ENCODE measurements at places on chromosomes 11 and 22. TPM values are rescaled to one million over a fixed set of nuclear protein-coding genes. Genes with fewer than 3 reads are reported as not detected.

The TTC12 gene
- total RNA-seq = 13.3 TPM

DNA sequence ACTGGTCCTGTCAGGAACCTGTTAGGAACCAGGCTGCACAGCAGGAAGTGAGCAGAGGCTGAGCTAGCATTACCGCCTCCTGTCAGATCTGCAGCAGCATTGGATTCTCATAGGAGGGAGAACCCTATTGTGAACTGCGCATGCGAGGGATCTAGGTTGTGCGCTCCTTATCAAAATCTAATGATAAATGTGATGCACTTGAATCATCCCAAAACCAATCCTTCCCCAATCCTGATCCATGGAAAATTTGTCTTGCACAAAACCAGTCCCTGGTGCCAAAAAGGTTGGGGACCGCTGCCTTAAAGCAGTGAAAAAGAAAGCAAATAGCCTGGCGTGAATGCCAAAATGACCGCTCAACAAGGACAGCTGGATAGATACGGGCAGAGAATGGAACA, 1.9 kb upstream of the ARAP1 start:
- no peak for DNase-seq
- peaks cover 42% of the 10 kb centered on the region for H3K4me1 ChIP-seq
- peaks cover 24% of the 10 kb centered on the region for H3K36me3 ChIP-seq
- no peak overlapping the region for H3K4me3 ChIP-seq

- no peaks in the 10 kb centered on the region for H3K27me3 ChIP-seq
- H3K4me3 ChIP-seq = no peak overlapping the region
- no peak for DNase-seq
- no peaks in the 10 kb centered on the region for H3K4me1 ChIP-seq
- no peaks in the 10 kb centered on the region for H3K36me3 ChIP-seq
Observed at GRCh38 chr11:35337914-35338305, 81.4 kb downstream of the SLC1A2 start.

The CRACR2B gene
- total RNA-seq = 5.3 TPM

GRCh38 chr22:45599836-45600577, 71.6 kb upstream of the ATXN10 start:
- no peak overlapping the region for H3K27ac ChIP-seq
- no peaks in the 10 kb centered on the region for H3K27me3 ChIP-seq
- H3K36me3 ChIP-seq = peaks cover 4% of the 10 kb centered on the region
- H3K4me1 ChIP-seq = peaks cover 28% of the 10 kb centered on the region
- no peak overlapping the region for H3K4me3 ChIP-seq

GRCh38 chr11:69470301-69470700, 11.2 kb upstream of the LINC01488 start:
- DNase-seq = no peak
- H3K36me3 ChIP-seq = no peaks in the 10 kb centered on the region
- no peaks in the 10 kb centered on the region for H3K4me1 ChIP-seq

- no peak overlapping the region for H3K27ac ChIP-seq
- H3K36me3 ChIP-seq = no peaks in the 10 kb centered on the region
- no peaks in the 10 kb centered on the region for H3K27me3 ChIP-seq
- no peak overlapping the region for H3K4me3 ChIP-seq
Observed at GRCh38 chr11:5992604-5993251, 5.9 kb upstream of the OR52L1 start.

The THY1 gene
- total RNA-seq = 70.1 TPM

DNA sequence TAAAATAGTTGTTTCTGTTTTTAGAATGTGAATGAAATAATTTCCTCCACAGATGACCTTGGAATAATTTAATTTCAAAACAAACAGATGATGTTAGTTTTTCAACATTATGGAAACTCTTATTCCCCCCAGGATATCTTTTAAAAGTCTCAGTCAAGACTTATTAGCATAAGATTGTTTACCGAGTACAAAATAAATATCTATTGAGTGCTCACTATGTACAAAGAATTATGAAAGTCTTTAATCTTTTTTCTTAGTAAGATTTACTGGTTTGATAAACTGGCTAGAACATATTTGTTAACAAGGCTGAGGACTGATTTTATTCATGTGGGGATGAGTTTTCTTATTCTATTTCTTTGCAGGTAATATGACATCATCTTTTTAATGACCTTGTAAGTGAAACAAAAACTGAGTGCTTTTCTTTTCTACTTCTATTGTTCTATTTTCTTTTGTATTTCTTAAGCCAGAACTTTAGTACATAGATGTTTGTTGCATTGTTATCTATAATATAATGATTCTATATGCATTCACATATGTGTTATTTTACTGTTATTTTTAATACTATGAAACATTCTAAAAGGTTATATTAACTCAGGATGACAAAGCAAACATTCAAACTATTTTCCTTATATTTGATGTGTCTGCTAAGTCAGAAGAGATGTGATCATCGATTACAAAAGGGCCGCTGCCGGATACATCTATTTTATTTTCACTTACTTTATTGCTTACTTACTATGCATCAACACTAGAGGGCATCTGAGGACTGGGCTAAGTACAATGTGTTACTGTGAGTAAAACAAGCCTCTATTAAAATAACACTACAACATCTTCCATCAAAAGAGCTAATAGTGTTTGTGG, 111.0 kb upstream of the ARHGAP42 start:
- DNase-seq = no peak
- H3K27me3 ChIP-seq = no peaks in the 10 kb centered on the region
- no peaks in the 10 kb centered on the region for H3K36me3 ChIP-seq
- no peak overlapping the region for H3K27ac ChIP-seq
- H3K4me1 ChIP-seq = peaks cover 13% of the 10 kb centered on the region

The PEX26 gene
- total RNA-seq = 34.5 TPM

GRCh38 chr11:70490208-70490607, 91.9 kb downstream of the CTTN start:
- no peaks in the 10 kb centered on the region for H3K4me1 ChIP-seq
- no peak overlapping the region for H3K4me3 ChIP-seq
- no peak overlapping the region for H3K27ac ChIP-seq
- H3K27me3 ChIP-seq = no peaks in the 10 kb centered on the region

Data from esophagus muscularis mucosa (tissue), 4 donors.